ENCODE measurements at places on chromosomes 3 and 15. TPM values are rescaled to one million over a fixed set of nuclear protein-coding genes. Genes with fewer than 3 reads are reported as not detected.

NPHP3 gene
- 40.9 TPM for total RNA-seq

TKT gene
- 112 TPM for total RNA-seq

BCHE gene
- 1.1 TPM for total RNA-seq

TNFSF10 gene
- 4.3 TPM for total RNA-seq

DNA sequence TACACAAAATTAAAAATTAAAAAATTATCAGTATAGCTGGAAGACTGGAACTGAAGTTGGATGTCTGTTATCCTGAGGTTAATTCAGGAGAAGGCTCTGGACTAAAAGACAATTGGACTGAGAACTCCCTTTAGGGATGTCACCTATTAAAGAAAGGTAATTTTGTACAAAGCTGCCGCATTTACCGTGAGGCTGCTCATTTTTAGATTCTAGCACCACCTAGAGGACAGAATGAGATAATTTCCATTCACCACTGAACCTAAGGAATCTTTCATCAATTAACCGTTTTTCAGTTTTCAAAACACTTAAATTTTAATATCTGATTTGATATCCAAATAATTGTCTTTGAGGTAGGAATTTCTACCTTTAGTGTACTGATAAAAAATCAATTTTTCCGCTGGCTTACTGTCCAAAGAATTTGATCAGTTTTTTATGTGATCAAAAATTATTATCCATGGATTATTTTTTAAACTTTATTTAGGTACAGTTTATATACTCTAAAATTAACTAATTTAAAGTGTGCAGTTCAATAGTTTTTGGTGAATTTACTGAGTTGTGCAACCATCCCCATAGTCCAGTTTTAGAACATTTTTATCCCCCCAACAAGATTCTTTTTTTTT lies 106.7 kb upstream of the TNIK start:
- no peak for DNase-seq

DNA sequence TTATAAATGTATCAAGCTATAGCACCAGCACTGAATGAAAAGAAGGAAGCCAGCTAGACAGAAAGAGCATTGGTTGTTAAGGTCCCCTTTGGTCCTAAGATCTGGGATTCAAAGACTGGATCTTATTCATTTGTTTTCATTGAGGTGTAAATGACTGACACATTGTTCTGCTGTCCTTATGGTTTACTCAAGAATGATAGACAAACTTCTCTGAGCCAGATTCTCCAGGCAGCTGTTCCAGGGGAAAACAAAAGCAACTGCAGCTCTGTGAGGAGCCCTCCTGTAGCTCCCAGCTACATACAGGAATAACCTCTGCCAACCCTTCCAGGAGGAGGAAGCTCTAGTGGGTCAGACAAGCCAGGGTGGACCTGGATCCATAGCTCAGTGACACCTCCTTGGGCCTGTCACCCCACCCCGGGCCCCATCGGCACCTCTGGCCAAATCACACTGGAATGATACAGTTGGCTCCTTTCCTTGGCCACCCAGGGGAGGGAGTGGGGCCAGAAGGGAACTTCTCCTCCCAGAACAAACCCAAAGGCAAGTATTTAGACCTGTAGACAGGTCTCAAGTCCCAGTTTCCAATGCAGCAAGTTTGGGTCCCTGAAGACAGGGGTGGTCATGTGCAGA lies 57.8 kb downstream of the ZNF621 start:
- DNase-seq: no peak

SAMMSON gene
- total RNA-seq: 3.5 TPM

SMCO1 gene
- 0.25 TPM for total RNA-seq

- no peak for DNase-seq
Observed at GRCh38 chr3:161781381-161781780, 284.8 kb downstream of the OTOL1 start.

DNA sequence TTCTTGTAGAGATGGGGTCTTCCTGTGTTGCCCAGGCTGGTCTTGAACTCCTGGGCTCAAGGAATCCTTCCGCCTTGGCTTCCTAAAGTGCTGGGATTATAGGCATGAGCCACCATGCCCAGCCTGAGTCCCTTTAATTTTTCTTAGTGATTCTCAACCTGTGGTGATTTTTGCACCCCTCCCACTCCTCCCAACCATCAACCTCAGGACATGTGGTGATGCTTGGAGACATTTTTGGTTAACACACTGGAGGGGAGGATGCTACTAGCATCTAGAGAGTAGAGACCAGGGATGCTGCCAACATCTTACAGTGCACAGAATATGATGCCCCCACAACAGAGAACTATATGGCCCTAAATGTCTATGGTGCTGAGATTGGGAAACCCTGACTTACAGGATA lies 83.0 kb upstream of the LMOD3 start:
- no peak for DNase-seq

- no peak for DNase-seq
Observed at GRCh38 chr3:75337226-75337900, 326.8 kb upstream of the FRG2C start.

ZNF860 gene
- 4.0 TPM for total RNA-seq

- no peak for DNase-seq
Observed at GRCh38 chr3:40608091-40608490, 83.3 kb downstream of the ZNF621 start.

ANKRD34C gene
- 0.12 TPM for total RNA-seq

CTXN2 gene
- total RNA-seq: 0.25 TPM

LRRC34 gene
- 9.7 TPM for total RNA-seq

DNA sequence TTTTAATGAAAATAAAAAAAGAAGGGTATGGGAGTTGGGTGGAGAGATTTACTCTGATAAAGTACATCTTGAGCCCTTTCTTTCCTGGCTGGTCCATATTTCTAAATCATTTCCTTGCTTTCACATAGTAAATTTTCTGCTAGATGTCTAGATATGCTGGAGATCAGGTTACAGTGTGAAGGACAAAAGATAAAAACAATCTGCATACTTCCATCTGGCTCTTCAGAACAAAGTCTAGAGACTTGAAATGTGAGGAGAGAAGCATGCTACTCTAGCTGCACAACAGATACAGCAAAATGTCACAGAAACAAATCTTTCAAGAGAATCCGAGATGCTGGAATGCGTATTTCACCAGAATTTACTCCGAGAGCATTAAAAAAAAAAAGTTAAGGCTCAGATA lies 42.2 kb downstream of the FOXP1 start:
- DNase-seq: no peak

DNA sequence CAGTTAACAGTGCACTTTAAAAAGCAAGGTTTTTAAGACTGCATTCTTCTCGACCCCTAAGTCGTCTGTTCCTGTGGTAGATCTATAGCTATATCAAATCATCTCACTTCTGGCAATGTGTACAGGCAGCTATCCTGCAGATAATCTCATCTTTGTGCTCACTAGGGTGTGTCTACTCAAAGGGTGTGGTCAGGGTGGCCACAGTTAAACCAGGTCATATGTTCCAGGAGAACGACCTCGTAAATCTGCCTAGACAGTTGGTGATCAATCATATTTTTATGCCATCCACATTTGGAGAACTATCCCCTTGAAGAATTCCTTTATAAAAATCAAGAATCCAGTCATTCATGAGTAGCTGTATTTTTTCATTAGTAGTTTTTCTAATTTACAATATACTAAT lies 3.0 kb downstream of the VEPH1 start:
- no peak for DNase-seq

GRCh38 chr3:102712896-102713295 lies 278.1 kb downstream of the ZPLD1 start:
- no peak for DNase-seq

ITIH1 gene
- total RNA-seq: 3.5 TPM

RGMA gene
- 120 TPM for total RNA-seq

- DNase-seq: no peak
Observed at GRCh38 chr3:17399586-17399985, 342.8 kb downstream of the TBC1D5 start.

PRICKLE2 gene
- 9.1 TPM for total RNA-seq

GRCh38 chr3:23594066-23594465 lies 211.7 kb upstream of the UBE2E1 start:
- no peak for DNase-seq

CCR1 gene
- 0.16 TPM for total RNA-seq

- no peak for DNase-seq
Observed at GRCh38 chr3:128725547-128726022, 398 bp upstream of the RAB7A start.

DMXL2 gene
- 64.4 TPM for total RNA-seq

GRCh38 chr3:174442302-174442682 lies 416.8 kb upstream of the NAALADL2 start:
- no peak for DNase-seq

GRCh38 chr15:65354835-65355172 lies 23.0 kb downstream of the IGDCC3 start:
- DNase-seq: no peak

GRCh38 chr3:172701751-172702150 lies 9.1 kb downstream of the NCEH1 start:
- no peak for DNase-seq

DNA sequence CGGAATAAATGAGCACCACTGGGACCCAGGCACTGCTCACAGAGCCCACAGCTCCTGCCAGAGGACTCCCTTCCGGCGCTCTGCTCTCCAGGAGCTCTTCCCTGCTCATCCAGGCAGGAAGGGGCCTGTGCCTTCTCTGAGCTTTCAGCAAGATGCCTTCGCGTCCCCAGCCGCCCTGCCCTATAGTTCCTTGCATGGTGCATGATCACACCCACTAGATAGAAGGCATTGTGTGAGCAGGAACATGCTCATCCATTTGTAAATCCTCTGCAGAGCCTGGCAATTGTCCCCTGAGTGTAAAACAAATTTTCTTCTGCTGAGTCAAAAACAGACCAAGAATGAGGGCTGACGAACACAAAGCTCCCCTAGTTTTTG lies 181.6 kb downstream of the MEGF11 start:
- DNase-seq: no peak

GRCh38 chr3:50127251-50127691 lies 27.9 kb upstream of the SEMA3F start:
- no peak for DNase-seq

NR1I2 gene
- 0.74 TPM for total RNA-seq

ATP8B4 gene
- 6.1 TPM for total RNA-seq

DPPA2 gene
- total RNA-seq: 6.6 TPM

DNA sequence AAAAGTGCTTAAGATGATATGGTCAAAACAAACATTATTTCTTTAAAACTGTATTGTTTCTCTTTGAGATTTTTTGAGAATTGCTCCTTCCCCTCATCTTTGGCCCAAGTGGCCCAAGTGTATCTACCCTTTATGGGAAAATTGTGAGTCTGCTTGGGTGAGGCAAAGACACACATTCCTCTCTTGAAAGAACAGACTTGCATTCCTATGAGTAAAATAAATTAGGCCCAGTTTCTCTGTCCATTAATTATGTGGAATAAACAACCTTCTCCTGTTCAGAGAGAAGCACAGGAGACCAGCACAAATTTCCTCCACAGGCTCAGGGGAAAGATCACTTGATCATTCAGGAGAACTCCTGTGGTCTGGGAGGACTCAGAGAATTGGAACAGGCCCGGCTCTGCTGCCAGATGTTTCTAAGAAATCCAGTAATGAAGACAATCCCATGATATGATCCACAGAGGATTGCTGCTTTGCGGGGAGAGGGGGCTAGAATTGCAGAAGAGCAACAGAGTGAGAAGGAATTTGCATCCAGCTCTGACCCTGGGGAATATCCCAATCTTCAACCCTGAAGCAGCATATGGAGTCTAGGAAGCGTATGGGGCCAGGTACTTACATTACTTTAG lies 53.8 kb upstream of the BOC start:
- peak; percentile 77 for DNase-seq

DNA sequence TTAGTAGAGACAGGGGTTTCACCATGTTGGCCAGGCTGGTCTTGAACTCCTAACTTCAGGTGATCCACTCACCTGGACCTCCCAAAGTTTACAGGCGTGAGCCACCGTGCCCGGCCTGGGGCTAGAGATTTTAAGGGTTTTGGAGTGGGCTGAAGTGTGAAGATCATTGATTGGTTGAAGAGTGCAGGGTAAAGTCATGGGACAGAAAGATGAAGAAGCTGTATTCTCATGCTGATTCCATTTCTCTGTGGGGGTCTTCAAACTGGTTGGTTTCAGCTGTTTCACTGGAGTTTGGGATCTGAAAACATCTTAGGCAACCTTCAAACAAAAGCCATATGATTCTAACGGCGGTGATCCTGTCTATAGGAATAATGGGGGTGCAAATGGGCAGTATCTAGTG lies 52.1 kb downstream of the GATM start:
- no peak for DNase-seq

DNA sequence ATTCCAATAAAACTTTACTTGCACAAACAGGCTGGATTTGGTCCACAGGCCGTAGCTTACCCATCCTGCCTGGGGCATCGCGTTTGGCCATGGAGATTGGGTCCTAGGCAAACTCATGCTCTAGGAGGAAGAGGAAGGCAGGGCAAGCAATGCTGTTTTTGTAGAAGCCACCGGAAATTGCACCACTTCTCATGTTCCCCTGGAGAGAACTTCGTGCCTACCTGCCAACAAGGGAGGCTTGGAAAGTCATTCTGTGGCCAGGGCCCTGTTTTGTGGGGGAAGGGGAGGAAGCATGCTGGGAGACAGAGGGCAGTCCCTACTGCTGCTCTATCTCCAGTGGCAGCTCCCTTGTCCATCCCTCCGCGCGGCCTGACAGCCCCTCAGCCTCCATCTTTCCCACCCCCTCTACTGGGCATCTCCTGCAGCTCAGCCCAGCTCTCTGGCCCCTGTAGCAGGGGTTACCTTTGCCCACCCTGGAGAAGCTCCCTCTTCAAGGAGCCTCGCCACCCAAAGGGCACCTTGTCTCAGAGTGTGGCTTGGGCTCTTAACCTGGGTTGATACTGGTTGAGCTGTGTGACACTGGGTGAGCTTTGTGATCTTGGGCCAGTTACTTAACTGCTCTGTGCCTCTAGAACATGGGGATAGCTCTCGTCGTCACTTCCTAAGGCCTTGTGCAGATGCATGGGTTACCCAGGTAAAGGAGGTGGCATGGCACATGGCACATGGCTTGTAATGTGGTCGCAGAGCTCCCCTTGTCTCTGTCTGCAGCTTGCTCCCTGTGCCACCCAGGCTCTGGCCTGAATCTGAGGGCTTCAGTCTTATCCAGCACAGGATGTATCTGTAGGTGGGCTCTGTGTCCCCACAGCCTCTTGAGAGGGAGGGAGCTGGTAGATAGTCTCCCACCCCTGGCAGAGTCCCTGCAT lies 6.1 kb downstream of the ABTB1 start:
- no peak for DNase-seq

- DNase-seq: no peak
Observed at GRCh38 chr15:95988574-95988887, 342.0 kb upstream of the NR2F2 start.

- DNase-seq: peak; percentile 82
Observed at GRCh38 chr3:87088993-87089841, 98.3 kb upstream of the VGLL3 start.

EXD1 gene
- 20.7 TPM for total RNA-seq

DNA sequence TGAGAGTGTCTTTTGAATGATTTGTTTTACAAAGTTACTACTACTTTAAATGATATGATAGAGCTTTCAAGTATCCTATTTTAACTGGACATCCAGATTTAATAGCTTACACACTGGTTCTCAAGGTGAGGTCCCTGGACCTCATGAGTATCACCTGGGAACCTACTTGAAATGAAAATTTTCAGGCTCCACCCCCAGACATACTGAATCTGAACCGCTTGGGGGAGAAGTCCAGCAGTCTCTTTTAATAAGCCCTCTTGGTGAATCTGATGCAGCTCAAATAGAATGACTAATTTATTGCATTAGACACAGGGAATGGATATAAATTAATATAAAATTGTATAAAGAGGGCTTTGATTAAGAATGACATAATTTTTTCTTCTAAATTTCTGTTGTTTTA lies 29.4 kb upstream of the SLITRK3 start:
- no peak for DNase-seq

GRCh38 chr3:102673271-102674115 lies 238.7 kb downstream of the ZPLD1 start:
- peak; percentile 82 for DNase-seq

- no peak for DNase-seq
Observed at GRCh38 chr3:176571926-176572325, 625.4 kb downstream of the TBL1XR1 start.
